ENCODE measurements at places on chromosomes 11 and 22. TPM values are rescaled to one million over a fixed set of nuclear protein-coding genes. Genes with fewer than 3 reads are reported as not detected.

- DNase-seq: peak; percentile 37
Measured at GRCh38 chr11:19713196-19714021, 772 bp downstream of the NAV2 start.

GRCh38 chr11:128240546-128240945, 346.8 kb downstream of the ETS1 start:
- no peak for DNase-seq

DNA sequence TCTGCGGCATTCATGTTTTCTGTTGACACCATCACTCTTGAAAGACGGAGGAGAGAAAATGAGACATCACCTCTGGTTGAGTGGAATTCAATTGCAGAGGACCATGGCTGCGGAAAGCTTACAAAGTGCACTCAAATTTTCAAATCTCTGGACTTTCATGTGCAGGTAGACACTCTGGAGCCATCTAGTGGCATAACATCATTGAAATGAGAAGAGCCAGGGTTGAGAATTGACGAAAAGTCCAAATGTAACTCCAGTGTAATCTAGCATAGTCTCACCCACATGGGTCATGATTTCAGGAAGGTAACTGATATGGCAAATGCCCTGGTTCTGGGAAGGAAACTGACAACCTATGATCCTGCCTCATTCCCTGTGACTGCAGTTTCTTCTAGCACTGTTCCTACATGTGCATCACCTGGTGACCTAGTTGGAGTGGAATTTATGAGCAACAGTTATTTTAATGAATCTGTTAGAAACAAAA, 687.8 kb downstream of the KCNA4 start:
- DNase-seq: no peak

- DNase-seq: no peak
Measured at GRCh38 chr11:78140392-78141077, 1.1 kb upstream of the ALG8 start.

DNA sequence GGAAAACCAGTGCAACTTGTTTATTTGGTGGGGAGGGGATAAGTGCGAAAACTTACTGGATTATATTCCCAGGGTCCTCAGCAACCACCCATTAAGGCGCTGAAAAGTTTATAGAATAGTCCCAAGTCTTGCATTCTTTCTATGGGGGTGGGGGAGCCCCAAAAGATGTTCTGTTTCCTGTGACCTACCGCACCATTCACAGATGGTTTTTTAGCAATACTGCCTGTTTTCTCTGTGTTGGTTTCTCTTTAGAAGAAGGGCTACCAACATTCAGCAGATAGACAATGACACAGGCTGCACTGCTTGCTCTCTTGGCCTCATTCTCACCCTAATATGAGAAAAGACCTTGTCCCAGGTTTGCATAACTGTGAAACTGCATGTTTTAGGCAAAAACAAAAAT, 86.5 kb downstream of the FAM76B start:
- no peak for DNase-seq

GRCh38 chr11:130710497-130711012, 205.7 kb downstream of the SNX19 start:
- no peak for DNase-seq

GRCh38 chr11:8717876-8718753, 35.5 kb downstream of the RPL27A start:
- DNase-seq: no peak

- DNase-seq: no peak
Measured at GRCh38 chr11:71250523-71251150, 1.7 kb downstream of the SHANK2 start.

GRCh38 chr11:126607776-126608541, 252.5 kb downstream of the ST3GAL4 start:
- peak; percentile 32 for DNase-seq

CAPRIN1 gene
- total RNA-seq: 288 TPM

PAX6 gene
- 0.30 TPM for total RNA-seq

CRYBB1 gene
- 4.6 TPM for total RNA-seq
